Activated T-cell treated with anti-CD3 and anti-CD28 coated beads, Interleukin-2, amount 50 U/mL, for 4 hours (primary cell): ENCODE measurements at places on chromosomes 7 and 10. TPM values are rescaled to one million over a fixed set of nuclear protein-coding genes. Genes with fewer than 3 reads are reported as not detected.

ZCCHC24 gene
- total RNA-seq = 0.63 TPM

FAM25G gene
- not detected for total RNA-seq

GRCh38 chr10:120386896-120387295, 70.1 kb upstream of the PLPP4 start:
- DNase-seq = no peak

DNA sequence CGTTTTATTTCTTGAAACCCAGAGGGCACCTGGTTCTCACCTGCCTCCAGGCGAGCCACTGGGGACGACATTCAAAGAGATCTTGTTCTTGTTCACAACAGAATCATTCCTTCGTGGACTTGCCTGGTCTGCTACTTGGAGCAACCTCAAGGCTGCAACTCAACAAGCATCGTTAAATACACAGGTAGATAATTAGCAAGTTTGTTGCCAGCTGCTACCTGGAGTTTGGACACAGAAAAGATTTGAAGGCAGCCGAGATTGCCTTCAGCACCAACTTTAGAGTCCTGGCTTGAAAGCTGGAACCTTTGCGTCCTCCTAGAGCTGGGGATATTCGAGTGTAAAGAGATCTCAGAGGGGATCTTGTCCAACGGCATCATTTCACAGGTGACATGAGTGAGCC, 89.6 kb upstream of the C7orf33 start:
- DNase-seq = no peak

DNA sequence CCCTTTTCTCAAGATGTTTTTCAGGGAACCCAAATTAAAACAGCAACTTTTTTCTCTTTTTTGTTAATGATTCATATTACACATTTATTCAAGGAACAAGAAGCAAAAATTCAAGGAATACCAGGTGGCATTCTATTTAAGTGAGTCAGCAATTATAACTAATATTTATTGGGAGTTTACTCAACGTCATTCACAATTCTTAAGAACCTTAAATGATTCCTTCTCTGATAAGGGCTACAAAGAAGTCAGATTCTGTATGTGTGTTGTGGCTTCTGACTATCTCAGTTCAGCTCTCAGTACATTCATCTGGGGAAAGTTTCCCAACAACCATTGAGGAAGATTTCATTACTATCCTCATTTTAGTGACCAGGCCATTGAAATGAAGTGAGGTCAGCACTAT, 470.7 kb upstream of the AKR1E2 start:
- DNase-seq = no peak
